GM12878 (cell line): ENCODE measurements at places on chromosomes 1 and 21.
A peak's percentile ranks its signal among the peaks of the same experiment; 100 is the strongest.

GRCh38 chr1:192657760-192658159, 21.8 kb downstream of the RGS13 start:
- DNase-seq: no peak

- no peak for DNase-seq
Measured at GRCh38 chr1:220527908-220528678, at the start of gene MARK1. Gene MARK1, plus strand, starts transcription at chr1:220528136. Its CDS starts 687 bp downstream, at chr1:220528823.

GRCh38 chr1:164452549-164452948, 106.4 kb upstream of the PBX1 start:
- DNase-seq: no peak

DNA sequence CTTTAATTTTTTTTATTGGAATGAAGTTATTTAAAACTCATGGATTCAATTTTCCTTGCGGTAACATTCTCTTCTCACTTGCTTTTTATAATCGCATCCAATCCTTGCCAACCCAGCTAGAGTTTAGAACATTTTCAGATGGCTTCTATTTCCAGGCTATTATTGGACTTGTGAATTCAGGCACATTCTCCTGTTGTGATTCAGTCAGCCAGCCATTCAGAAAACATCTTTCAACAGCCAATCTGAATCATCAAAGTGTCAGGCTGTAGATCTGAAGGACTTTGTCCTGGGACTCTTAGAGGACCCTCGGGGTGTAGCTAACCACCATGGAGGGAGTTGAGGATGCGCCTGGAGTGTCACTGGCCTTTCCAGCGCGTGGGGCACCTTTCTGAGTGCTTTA, 92.4 kb downstream of the PRDM2 start:
- DNase-seq: no peak

DNA sequence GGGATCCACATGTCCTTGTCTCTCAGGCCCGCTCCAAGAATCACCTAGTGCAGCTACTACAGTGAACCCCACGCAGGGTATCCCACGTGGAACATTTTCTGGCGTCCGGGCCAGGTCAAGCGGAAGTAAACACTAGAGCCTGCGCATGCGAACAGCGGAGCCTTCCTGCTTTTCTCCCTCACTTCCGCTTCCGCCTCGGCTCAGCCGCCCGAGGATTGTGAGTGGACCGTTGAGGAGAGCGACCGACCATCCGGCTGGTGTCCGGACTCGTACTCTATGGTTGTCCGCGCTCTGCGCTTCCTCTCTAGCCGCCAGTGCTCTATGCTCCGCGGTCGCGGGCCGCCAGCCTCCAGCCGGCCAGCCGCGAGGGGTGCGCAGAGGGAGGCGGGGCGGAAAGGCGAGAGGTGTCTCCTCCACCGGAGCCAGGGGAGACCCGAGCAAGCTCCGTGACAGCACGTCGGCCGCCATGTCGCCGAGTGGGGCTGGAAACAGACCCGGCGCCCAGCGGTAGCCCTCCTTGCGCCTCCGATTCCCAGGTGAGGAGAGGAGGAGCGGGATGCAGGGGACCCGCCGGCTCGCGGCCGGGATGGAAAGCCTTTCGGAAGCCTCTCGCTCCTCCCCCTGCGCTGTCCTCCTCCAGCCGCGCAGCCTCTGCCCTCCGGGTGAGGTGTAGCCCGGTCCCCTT, at the start of the genes CNST and TFB2M:
Gene CNST (plus strand): TSS at position 329 of the 685 bp plus-strand sequence. CDS start 25,107 bp downstream, outside the sequence.
Gene TFB2M (minus strand): TSS at position 134 of the 685 bp plus-strand sequence. CDS start 123 bp downstream, at position 11.
- DNase-seq: peak; percentile 97

- no peak for DNase-seq
Measured at GRCh38 chr1:202656951-202657646, 53.2 kb downstream of the SYT2 start.

- no peak for DNase-seq
Measured at GRCh38 chr1:172682812-172683211, 23.9 kb downstream of the FASLG start.

DNA sequence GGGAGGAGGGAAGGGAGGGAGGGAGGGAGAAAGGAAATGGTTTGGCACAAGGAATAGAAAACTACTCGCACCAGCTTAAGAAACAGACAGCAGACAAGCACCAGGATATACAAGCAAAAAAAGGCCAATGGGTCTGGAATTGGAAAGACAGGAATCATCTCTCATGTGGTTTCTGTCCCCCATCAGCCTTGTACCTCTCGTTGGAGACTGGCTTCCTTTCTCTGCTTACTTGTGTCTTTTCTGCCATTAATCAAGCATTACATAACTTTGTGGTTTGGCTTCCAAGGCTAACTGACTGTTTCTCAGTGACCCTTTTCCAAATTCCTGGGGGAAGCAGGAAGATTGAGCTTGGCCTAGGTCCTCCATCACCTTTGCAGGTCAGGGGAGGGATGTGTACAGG, 11.8 kb upstream of the RALGPS2 start:
- DNase-seq: no peak

DNA sequence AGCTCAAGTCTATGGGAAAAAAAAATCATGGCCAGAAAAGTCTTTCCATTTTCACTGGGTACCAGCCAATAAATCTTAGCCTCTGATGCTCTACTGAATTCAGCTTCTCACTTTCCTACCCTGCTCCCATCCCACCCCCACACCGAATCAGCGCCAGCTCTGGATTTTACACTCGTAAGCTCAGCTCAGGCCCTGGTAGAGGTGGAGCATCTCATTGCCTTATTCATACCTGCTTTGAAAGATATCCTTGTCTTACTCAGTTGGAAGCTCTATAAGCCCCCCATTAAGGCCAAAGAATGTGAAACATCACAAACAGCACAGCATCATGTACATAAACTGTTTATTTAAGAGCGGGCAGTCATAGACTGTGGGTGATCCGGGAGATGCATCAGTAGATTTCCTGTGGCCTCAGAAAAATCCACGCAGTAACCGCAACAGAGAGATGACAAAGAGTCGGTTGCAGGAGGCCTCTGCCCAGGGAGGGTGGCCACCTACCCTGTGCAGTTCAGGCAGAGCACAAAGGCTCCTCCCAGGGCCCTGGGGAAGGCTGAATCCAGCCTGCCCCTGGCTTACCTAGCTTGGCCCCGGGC, 36.4 kb upstream of the ETS2 start:
- DNase-seq: no peak

DNA sequence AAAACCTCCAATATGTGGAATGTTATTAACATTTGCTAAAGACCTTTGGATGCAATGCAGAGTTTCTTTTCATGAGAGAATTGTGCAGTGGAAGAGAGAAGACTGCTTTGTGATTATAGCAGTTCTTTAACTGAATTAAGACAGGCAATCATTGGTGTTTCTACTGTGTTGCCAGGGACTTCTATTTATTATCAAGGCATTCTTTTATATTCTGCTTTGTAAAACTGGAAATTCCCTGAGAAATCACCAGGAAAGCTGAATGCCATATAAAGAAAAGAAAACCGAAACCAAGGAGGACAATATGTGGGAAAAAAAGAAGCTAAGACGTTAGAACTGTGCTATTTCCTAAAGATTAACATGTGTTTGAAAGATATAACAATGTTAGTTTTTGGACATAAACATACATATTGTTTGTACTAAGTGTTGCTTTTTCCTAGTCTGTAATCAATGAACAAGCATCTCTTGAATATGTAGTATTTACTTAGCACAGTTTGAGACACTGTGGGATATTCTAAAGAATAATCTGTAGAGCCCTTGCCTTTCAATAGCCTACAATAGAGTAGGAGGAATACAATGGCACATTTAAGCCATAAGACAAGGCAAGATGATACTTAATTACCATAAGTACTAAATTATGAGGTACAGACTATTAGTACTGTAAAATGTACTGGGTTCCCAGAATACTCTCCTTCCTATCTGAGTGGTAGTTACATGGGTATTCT, 47.1 kb downstream of the EXTL2 start:
- DNase-seq: no peak

- DNase-seq: no peak
Measured at GRCh38 chr1:61569303-61569621, 155.7 kb downstream of the TM2D1 start.

DNA sequence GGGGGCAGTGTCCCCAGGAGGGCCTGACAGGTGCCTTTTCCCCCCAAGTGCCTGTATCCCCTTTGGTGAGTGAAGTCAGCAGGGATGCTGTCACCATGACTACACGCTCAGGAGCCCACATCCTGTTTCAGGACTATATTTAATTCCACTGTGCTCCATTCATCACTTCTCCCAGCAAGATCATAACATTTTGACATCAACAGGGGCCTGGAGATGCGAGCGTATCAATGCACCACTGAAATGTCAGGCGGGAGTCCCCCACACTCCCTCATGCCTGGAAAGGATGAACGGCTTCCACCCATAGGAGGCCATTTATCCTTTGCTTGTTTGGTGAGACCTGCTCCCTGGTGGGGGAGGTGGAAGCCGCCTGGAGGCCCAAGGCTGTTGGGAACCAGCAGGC, 119.1 kb downstream of the PTPRU start:
- DNase-seq: no peak

DNA sequence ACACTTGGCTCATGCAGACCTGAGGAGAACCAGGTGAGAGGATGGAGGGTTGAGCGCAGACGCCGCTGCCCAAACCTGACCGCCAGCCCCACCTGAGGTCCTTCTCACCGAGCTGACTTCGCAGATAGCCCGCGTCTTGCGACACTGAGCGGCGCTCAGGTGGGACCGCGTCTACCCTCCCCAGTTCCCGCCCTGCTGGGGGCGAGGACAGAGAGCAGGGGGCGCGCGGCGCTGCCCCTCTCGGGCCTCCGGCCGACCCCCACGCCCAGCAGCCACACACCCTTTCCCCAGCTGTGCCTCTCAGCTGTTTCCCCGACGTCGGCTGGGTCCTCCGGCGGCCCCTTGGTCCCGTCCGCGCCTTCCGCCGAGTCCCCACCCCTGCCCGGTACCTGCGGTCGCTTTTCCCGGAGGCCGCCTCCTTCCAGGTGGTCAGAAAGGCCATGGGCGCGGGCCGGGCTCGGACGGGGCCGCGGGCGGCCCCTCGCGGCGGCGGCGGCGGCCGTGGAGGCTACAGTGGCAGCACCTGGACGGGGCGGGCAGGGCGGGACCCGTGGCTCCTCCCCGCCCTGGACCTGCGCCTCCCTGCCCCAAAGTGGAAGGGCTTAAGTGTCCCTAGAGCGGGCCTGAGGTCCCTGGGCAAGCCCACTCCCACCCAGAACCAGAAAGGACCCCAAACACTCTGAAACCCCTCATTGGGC, 14.4 kb upstream of the TTC39A start:
- DNase-seq: no peak

- no peak for DNase-seq
Measured at GRCh38 chr1:106548726-106549125, 507.7 kb upstream of the PRMT6 start.

- DNase-seq: no peak
Measured at GRCh38 chr1:215844266-215844665, 277.2 kb downstream of the KCTD3 start.

GRCh38 chr1:21126324-21126723, 50.4 kb downstream of the EIF4G3 start:
- DNase-seq: no peak

- no peak for DNase-seq
Measured at GRCh38 chr1:88875595-88875994, 15.8 kb downstream of the GTF2B start.

- no peak for DNase-seq
Measured at GRCh38 chr1:223707256-223708000, 4.9 kb upstream of the CAPN2 start.

GRCh38 chr1:22285549-22286396, 142.9 kb upstream of the WNT4 start:
- no peak for DNase-seq

DNA sequence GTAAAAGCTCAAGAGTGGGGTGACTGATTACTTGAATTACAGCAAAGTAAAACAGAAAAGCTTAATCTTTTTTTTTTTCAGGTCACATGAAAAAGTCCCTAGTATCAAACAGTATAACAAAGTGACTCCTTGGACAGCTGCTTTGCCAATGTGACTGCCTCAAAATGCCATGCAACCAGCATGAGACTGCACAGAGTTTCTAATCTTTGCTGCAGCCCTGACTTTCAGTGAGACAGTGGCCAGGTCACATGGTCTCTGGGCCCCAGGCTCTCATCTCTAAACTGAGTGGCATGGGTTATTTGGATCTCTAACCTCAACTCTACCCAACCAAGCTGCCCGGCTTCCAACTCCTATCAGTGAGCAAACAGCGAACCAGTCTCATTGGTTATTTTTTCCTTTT, 169.0 kb downstream of the VAV3 start:
- no peak for DNase-seq

DNA sequence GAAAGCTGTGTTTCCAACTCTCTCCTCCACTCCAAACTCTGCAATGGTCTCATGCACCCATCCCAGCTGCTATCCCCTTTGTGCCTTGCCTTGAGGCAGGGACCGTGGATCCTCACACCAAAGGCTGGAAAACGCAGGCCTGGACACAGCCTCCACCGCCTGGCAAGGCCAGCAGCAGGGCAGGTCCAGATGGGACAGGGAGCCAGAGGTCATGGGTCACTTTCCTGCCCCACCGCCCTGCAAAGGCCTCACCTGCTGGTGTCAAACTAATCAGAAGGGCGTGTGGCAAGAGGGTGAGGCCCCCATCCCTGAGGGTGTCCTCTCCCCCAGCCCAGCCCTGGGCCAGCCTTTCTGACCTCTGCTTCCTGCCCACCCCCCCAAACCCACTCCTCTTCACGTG, 106.3 kb downstream of the PAX7 start:
- no peak for DNase-seq

DNA sequence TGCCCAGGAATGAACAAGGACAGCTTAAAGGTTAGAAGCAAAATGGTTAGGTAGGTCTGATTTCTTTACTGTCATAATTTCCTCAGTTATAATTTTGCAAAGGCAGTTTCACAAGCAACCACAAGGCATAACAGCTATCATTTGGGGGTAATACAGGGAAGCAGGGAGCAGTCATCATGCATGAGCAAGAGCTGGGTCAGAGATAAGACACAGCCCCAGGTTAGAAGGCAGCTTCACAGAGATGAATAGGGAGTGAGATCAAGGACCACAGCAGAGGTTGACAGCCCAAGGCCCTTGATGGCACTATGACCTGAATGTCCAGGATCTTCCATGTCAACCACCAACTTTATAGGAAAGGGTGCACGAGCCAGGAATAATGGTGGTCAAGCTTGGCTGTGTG, 9.0 kb upstream of the CSRP1 start:
- DNase-seq: no peak

GRCh38 chr1:43313771-43314170, 13.0 kb downstream of the TIE1 start:
- no peak for DNase-seq

DNA sequence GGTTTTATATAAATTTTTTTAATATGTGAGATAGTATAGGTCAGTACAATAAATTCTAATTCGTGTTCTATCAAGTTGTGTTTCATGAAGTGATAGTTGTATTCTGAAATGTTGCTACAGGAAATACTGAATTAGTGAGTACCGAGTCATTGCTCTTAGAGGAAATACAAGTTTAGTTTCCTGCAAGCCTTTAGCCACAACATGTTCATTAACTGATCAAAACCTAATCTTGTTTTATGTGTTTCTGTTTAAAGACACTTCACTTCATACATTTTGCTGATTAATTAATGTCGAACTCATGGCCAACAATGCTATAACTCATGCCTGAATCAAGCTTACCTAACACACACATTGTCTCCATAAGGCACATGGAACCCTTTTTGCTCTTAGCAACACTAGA, 43.6 kb downstream of the LRRC7 start:
- no peak for DNase-seq

GRCh38 chr1:21911205-21912001, 25.7 kb downstream of the HSPG2 start:
- no peak for DNase-seq
